ENCODE measurements at places on chromosomes 1 and 21. TPM values are rescaled to one million over a fixed set of nuclear protein-coding genes. Genes with fewer than 3 reads are reported as not detected.

DNA sequence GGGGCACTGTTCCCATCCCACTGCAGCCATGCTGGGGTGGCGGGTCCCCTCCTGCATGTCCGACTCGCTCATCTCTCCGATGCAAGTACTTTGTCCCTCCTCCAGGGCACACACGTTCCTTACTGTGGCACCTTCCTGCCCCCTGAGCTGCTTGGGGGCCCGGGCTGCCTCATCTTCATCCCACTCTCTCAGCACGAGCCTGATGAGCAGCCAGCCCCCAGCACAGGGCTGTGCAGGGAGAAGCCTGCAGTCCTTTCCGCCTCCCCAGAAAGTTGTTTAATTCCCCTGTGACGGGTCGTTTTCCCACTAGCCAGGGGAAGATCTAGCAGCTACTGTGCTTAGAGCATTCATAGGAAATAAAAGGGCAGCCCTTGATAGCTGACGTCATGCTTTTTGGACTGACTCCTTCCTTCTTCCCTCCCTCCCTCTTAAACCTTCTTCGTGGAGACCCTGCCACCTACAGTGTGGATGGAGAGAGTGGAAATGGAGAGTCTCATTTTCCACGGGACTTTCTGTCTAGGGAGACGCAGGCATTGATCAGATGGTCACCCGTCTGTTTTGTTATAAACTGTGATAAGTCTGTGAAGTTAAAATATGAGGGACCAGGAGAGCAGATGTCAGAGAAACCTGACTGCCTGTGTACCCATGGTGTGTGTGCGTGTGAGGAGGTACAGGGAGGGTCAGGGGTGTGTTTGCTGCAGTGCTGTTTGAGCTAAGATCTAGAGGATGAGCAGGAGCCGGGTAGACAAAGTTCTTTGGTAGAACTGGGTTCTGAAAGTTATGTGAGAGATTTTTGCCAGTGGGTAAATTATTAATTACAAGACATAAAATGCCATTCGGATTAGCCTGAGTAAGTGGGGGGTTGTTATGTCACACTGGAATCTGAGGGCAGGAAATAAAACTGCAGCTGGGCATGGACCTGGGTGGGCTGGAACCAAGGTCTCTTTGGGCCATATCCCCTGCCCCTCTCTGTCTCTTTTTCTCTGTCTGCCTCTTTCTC lies 34.3 kb downstream of the GPR137B start:
- DNase-seq = peak; percentile 3

GRCh38 chr1:167627865-167628641 lies 2.0 kb upstream of the RCSD1 start:
- no peak for DNase-seq

- DNase-seq = no peak
These were observed 11.1 kb upstream of the SRM start for GRCh38 chr1:11070876-11071275.

DNA sequence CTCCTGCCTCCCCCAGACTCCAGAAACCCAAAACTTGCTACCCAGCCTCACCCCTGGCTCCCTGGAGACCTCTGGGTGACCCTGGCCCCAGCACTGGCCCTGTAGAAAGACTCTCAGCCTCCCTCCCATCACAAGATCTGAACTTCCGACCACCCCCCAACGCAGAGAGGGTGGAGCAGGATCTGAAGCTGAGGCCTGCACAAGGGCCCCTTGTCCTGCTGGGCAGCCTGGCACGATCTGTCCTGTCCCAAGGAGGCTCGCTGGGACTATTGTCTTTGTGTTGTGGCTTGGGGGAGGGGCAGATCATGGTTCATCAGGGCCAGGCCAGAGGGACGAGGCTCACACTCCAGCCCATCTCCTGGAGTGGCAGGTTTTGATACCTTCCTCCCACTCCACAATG lies 20.0 kb downstream of the PHLDA3 start:
- DNase-seq = no peak

The DYNLT5 gene
- polyA plus RNA-seq = 0.32 TPM

The GBP7 gene
- not detected for polyA plus RNA-seq

The KISS1 gene
- polyA plus RNA-seq = not detected

The CYP4B1 gene
- not detected for polyA plus RNA-seq
